ENCODE measurements at places on chromosomes 7 and 10. TPM values are rescaled to one million over a fixed set of nuclear protein-coding genes. Genes with fewer than 3 reads are reported as not detected.

GHRHR gene
- total RNA-seq = not detected

STEAP1B gene
- total RNA-seq = 1.8 TPM

PRPS1L1 gene
- total RNA-seq = not detected

PTF1A gene
- total RNA-seq = not detected

PDE1C gene
- 3.6 TPM for total RNA-seq

OR2F1 gene
- total RNA-seq = not detected

BMPER gene
- total RNA-seq = 23.5 TPM

ABCB1 gene
- not detected for total RNA-seq

NKX6-2 gene
- not detected for total RNA-seq

CHRM2 gene
- total RNA-seq = not detected

FEZF1 gene
- total RNA-seq = not detected

POLL gene
- 17.3 TPM for total RNA-seq

RAB19 gene
- total RNA-seq = not detected

ABCB4 gene
- not detected for total RNA-seq

PRSS37 gene
- not detected for total RNA-seq

ADO gene
- 18.3 TPM for total RNA-seq

POU6F2 gene
- not detected for total RNA-seq

MRC1 gene
- under 0.01 TPM for total RNA-seq

PDZD7 gene
- 1.3 TPM for total RNA-seq

TES gene
- total RNA-seq = 32.9 TPM

IL15RA gene
- 16.4 TPM for total RNA-seq

WDFY4 gene
- not detected for total RNA-seq

CACNB2 gene
- not detected for total RNA-seq

OR2A12 gene
- not detected for total RNA-seq

C10orf62 gene
- not detected for total RNA-seq

BICC1 gene
- total RNA-seq = 81.6 TPM

MLXIPL gene
- 1.5 TPM for total RNA-seq

CPED1 gene
- 10.5 TPM for total RNA-seq

C7orf57 gene
- total RNA-seq = not detected

All from cardiac atrium fibroblast (primary cell).